ENCODE measurements at places on chromosomes 7 and 10. TPM values are rescaled to one million over a fixed set of nuclear protein-coding genes. Genes with fewer than 3 reads are reported as not detected.

The HOXA5 gene
- total RNA-seq: not detected

The GNAT3 gene
- not detected for total RNA-seq

The PSMA2 gene
- 88.1 TPM for total RNA-seq

The NEUROG3 gene
- total RNA-seq: 0.38 TPM

The PILRA gene
- 2.2 TPM for total RNA-seq

The MUC3A gene
- total RNA-seq: not detected

The OR9A2 gene
- 0.56 TPM for total RNA-seq

The STEAP1B gene
- total RNA-seq: 117 TPM

The TFR2 gene
- total RNA-seq: 7.5 TPM

The HOXA10 gene
- total RNA-seq: not detected

The SKAP2 gene
- total RNA-seq: 75.6 TPM

The BAMBI gene
- total RNA-seq: 0.32 TPM

The LRRTM3 gene
- not detected for total RNA-seq

The MRLN gene
- total RNA-seq: not detected

The SLC13A1 gene
- not detected for total RNA-seq

The DPCD gene
- total RNA-seq: 2.9 TPM

The MARVELD1 gene
- 0.24 TPM for total RNA-seq

The CPN1 gene
- not detected for total RNA-seq

The PRRT4 gene
- total RNA-seq: not detected

The PLXDC2 gene
- 0.16 TPM for total RNA-seq

The NKX6-2 gene
- total RNA-seq: not detected

The HECW1 gene
- not detected for total RNA-seq

The GPER1 gene
- total RNA-seq: 3.0 TPM

The SRPK2 gene
- 59.2 TPM for total RNA-seq

The LIPF gene
- total RNA-seq: not detected

The RNF32 gene
- 2.9 TPM for total RNA-seq

The MMP21 gene
- total RNA-seq: 0.10 TPM

The ZNF25 gene
- total RNA-seq: 3.5 TPM

The NUTM2E gene
- 0.44 TPM for total RNA-seq

The CPSF4 gene
- 60.9 TPM for total RNA-seq

The CNPY1 gene
- total RNA-seq: not detected

The EVX1 gene
- total RNA-seq: not detected

The SYT15B gene
- total RNA-seq: 0.12 TPM

The PDZD7 gene
- 0.11 TPM for total RNA-seq

The NCF1 gene
- 121 TPM for total RNA-seq

The ELOVL3 gene
- total RNA-seq: not detected

The C10orf71 gene
- not detected for total RNA-seq

The GNGT1 gene
- total RNA-seq: not detected

The HECTD2 gene
- 8.1 TPM for total RNA-seq

The ZNF488 gene
- total RNA-seq: not detected

The CALML5 gene
- total RNA-seq: not detected

The NPC1L1 gene
- not detected for total RNA-seq

The CALU gene
- 14.7 TPM for total RNA-seq

The CHCHD1 gene
- 19.3 TPM for total RNA-seq

The BMPR1A gene
- total RNA-seq: 10.1 TPM

The OR2A12 gene
- total RNA-seq: not detected

The NRBF2 gene
- total RNA-seq: 26.9 TPM

The MALRD1 gene
- not detected for total RNA-seq
